ENCODE measurements at places on chromosomes 2 and 18. TPM values are rescaled to one million over a fixed set of nuclear protein-coding genes. Genes with fewer than 3 reads are reported as not detected.

- no peak for DNase-seq
These were observed 140.9 kb downstream of the MCFD2 start for GRCh38 chr2:46774499-46775228.

CREG2 gene
- polyA plus RNA-seq, result 0.37 TPM

CHN1 gene
- 27.8 TPM for polyA plus RNA-seq

DNA sequence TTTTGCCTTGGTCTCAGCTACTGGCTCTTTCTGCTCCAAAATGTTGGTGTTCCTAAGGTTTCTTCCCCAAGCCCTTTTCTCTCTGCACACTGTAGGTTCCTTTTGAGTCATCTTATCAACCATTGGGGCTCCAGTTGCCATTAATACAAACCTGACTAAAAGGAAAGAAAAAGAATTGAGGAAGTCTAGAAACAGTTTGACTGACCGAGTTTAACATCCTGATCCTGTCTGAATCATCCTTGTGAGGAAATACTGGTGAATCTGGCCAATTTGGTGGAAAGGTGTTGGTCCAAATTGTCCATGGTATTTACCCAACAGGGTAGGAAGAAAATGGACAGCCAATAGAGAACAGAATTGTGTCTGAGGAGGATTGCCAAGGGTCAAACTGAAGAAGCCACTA is 38.3 kb downstream of the CRYGD start:
- no peak for DNase-seq

BBS5 gene
- polyA plus RNA-seq, result 16.8 TPM

DNA sequence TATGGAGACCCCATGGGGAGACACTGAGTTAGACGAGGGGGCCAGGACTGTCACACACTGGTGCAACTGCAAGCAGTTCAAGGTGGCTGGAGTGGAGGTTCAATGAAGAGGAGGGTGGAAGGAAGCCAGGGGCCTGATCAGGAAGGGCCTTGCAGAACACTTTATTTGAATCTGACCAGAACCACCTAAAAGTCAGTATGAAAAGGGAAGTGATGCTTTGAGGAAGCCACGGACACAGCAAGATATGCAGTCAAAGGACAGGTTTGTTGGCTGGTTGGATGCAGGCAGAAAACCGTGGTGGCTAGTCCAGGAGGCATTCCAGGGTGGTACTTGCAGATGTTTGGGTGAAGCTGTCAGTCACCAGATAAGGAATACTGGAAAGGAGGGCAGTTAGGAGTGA is 3.5 kb upstream of the FAM124B start:
- DNase-seq, result no peak
